Putamen (tissue), 1 donor: ENCODE measurements at places on chromosomes 2 and 18.

- DNase-seq = no peak
These were observed 134.8 kb upstream of the HDAC4 start for GRCh38 chr2:239535413-239536144.

DNA sequence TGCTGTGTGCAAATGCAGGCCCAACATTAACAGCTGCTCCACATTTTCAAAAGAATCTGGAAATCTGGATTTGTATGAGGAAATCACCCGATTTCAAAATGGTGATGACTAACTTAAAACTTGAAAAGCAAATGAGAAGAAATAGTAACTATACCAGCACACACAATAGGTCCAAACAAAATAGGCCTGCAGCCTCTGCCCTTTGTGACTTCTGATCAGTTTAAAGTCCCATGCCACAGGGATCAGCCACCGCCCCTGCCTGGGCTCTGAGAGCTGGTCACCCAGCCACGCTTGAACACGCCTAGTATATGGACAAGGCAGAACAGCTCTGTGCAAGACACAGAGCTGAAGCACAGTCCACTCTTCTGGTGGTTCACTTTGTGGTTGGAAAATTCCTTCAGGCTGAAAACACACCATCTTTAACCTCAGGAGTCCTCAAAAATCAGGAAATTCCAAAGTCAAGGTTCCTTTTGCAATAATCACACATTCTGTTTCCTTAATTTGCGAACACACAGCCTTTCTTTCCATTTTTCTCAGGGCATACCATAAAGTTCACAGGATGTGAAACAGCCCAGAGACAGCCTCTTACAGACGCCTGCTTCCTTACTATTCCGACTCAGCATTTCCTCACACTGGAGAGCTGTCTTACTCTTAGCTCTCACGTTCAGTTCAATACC lies 150.1 kb upstream of the RIOK3 start:
- no peak for DNase-seq

DNA sequence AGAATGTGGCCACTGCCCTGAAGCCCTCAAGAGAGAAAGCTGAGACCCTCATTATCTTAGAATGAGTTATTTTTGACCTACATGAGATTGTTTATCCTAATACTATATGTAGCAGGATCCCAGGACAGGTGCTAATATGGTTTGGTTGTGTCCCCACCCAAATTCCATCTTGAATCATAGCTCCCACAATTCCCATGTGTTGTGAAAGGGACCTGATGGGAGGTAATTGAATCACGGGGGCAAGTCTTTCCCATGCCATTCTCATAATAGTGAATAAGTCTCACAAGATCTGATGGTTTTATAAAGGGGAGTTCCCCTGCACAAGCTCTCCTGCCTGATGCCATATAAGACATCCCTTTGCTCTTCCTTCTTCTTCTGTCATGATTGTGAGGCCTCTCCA lies 76.8 kb downstream of the CCBE1 start:
- no peak for DNase-seq

DNA sequence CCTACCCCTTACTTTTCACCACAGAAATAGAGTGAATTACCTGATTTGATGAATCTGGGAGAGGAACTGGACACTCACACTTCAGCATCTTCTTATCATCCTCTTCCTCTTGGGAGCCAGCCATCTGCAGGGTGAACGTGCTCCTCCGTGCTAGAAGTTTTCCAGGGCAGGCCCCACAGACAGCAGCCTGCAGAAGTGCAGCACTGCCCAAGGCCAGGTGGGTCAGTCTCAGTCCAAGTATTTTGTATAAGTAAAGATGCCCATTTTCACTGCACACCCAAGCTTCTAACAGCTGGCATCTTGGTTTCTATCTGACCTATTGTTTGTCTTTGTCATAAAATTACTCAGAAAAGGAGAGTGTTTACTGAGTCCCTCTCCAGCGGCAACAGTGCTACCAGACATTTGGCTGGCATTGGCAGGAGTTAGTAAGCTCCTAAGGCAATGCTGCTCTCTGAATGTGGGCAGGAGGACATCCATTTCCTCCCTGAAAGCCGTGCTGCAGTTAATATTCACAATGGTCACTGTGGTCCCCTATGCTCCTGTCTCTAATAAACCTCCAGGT lies 222.6 kb upstream of the CTAGE1 start:
- no peak for DNase-seq

DNA sequence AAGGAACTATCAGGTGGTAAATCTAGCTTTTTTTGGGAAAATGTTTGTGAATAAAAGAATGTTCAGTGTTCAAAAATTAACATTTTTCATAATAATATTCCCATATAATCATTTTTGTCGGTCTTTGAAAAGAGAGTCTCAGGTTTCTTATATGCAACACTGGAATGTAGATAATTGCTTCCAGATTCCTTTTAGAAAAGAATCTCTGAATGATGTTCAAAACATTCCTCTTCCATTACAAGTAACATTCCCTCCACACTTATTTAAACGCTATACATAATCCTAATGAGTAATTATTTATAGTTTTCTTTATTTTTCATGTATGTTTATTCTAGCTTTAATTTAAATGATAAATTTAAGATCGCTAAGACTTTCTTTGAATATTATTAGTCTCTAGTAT lies 7.0 kb downstream of the ZSWIM2 start:
- no peak for DNase-seq

DNA sequence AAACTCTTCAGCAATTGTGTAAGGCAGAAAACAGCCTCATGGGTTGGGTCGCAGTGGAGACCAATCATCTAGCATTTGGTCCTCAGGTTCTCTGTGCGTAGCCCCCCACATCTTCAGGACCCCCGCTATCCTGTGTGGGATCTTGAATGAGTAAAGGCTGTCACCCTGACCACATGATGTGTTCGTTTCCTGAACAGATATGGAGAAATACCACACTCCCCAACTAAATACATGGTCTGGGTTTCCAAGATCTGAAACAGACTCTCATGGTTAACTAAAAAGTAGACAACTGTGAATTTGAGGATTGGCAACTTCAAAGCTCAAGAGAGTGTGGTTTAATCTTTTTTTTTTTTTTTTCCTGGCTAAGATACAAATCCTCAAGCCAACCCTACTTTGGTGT lies 23.2 kb downstream of the DOCK10 start:
- DNase-seq = no peak

GRCh38 chr2:234290671-234291070 lies 206.2 kb downstream of the ARL4C start:
- no peak for DNase-seq

- no peak for DNase-seq
These were observed 149.2 kb upstream of the VWC2L start for GRCh38 chr2:214261683-214262082.

- no peak for DNase-seq
These were observed 63.4 kb downstream of the SPATS2L start for GRCh38 chr2:200369886-200370285.

DNA sequence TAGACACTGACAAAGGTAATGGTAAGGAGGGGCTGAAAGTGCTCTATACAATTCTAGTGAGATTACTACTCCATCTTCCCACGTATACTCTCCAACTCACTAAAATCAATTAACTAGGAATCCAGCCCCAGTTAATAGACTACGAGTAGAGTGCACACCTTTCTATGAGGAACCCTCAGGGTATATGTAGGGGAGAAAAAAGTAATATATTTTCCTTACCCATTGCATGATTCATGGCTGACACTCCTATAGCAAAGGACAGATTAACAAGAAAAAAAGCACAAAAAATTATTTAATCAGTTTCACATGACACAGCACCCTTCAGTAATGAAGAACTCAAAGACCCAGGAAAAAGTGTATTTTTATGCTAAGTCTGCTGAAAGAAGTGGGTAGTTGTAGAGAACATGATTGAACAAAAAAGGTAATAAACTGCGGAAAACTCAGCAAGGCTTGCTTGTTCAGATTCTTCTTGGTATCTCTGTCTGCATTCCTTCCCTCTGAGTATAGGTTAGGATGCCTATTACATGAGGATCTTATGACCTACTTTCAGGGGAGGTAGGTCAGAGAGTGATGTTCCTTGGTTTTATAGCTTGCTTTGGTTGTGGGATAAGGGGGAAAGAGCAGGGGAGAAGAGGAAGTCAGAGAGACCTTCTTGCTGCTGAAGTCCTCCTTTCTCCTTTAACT lies 342.0 kb upstream of the DLGAP1 start:
- no peak for DNase-seq

DNA sequence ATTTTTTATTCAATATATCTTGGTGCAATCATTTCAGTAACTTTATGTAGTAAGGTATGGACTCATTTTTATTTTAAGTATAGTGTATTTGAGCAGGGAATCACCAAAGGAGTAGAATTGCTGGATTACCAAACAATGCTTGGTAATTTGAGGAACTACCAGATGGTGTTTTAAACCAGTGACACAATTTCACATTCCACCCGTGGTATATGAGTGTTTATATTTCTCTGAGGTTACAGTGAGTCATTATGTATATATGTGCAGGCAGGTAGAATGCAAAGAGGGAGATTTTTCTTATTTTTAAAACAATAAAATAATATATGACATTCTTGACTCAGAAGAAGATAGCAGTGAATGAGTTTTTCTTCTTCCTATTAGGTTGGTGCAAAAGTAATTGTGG lies 596.9 kb downstream of the DCC start:
- DNase-seq = no peak

DNA sequence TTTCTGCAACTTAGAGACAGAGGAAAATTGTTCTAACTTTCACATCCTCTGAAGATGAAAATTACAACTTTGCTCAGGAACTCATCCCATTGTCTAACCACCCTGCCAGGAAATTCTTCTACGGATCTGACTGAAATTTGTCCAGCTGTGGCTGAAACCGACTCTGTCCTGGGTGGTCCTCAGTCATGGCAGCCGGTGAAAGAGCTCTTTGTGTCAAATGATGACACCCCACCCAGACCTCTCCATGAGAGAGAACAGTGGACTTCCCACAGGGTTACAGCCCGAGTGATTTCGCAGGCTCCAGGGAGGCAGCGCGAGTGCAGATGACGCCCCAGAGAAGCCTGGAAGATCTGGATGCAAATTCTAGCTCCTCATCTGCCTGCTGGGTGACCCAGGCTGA lies 65.1 kb upstream of the TRIB2 start:
- no peak for DNase-seq

DNA sequence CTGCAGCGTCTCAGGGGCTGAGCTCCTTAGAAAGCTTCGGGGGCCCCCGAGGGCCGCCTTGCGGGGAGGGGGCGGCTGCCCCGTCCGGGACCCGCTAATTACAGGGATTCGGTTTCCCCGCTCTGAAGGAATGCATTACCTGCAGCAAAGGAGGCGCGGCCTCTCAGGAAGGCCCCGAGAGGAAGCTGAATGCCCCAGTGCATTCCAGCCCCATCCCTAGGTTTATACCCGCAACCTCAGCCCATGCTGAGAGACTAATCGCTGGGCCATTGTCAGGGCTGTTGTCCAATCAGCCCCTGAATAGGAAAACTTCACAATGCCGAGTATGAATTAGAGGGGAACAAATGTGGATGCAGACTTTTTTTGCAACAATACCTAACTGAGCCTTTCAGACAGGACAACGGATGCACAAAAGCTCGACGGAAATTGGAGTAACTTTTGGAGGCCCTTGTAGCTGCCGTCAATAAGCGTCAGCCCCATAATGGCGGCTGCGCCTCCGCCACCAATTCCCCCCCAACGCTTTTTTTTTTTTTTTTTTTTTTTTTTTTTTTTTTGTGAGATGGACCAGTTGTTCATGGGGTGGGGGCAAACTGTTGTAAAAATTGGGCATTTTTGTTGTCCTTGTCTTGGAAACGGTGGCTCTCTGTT lies 138.6 kb upstream of the SIX3 start:
- DNase-seq = no peak

DNA sequence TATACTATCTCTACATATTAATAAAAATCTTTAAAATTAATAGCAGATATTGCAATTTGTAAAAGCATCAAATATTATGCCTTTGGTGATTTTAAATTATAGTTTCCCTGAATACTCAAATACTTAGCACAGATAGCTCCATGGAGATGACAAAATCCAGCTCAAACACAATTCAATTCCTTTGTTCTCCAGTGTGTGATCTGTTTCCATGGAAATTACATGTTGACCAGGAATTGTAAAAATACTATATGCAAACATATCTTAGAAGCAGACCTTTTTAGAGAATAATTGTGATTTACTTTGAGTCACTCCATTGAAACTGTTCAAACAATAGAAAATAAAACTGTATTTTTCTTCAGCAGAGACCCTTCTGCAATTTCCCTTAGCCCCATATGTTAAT lies 68.3 kb downstream of the FAM161A start:
- no peak for DNase-seq

- DNase-seq = no peak
These were observed 93.1 kb downstream of the CABLES1 start for GRCh38 chr18:23228102-23229061.

GRCh38 chr18:33870059-33870458 lies 292.0 kb downstream of the ASXL3 start:
- DNase-seq = no peak

DNA sequence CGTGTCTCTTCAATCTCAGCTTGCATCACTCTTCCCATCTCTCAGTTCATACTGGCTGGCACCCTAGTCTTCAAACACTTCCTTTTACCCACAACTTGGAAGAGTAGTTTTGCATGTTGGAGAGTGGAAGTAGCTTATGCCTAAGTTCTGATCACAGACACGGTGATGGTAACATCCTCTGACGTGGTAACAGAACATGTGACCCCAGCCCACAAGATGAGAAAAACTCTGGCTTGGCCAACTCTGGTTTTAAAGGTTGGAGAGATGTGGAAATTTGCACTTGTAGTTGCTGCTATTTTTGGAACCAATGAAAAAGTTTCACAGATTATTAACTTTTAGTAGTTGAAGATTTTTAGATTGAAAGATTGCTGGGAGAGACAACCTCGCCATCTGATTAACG lies 155.4 kb upstream of the SLC35G4 start:
- no peak for DNase-seq

- no peak for DNase-seq
These were observed 145.5 kb downstream of the ACKR3 start for GRCh38 chr2:236715077-236715476.

DNA sequence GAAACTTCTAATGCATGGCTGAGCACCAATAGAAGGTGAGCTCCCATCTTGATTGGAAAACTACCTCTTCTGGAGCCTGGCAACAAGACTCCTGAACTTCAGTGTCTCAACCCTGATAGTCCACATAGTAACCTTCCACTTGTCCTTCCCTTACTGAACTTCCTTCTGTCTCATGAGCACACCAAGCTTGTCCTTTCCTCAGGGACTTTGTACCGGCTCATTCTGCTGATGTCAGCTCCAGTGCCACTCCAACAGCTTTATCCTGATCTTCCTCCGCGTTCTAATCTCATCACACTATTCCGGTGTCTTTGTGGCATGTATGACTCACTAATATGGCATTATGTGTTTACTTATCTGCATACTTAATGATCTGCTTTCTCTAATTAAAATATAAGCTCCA lies 862.0 kb upstream of the ID2 start:
- DNase-seq = no peak

- DNase-seq = no peak
These were observed 859.1 kb upstream of the ACVR2A start for GRCh38 chr2:146985753-146986152.

- DNase-seq = no peak
These were observed 2.3 kb downstream of the MBOAT2 start for GRCh38 chr2:9001229-9001628.

DNA sequence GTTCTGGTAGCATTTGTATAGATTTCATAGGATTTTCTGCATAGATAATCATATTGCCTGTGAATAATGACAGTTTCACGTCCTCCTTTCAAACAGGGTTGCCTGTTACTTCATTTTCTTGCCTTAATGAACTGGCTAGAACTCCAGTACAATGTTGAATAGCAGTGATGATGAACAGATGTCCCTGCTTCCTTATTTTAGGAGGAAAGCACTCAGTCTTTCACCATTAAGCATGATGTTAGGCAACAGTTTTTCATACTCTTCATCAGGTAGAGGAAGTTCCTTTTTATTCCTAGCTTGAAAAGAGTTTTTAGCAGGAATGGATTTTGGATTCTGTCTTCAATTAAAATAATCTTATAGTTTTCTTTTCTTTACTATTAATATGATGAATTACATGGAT lies 39.7 kb downstream of the C2orf76 start:
- no peak for DNase-seq
